ENCODE measurements at places on chromosomes 16 and 17. TPM values are rescaled to one million over a fixed set of nuclear protein-coding genes. Genes with fewer than 3 reads are reported as not detected.

CD79B gene
- polyA plus RNA-seq: 0.45 TPM

HOXB5 gene
- not detected for polyA plus RNA-seq

GSDMA gene
- polyA plus RNA-seq: 0.54 TPM

GRCh38 chr16:17433577-17434451, 36.9 kb downstream of the XYLT1 start:
- no peak overlapping the region for H3K4me3 ChIP-seq
- peaks cover 2% of the 10 kb centered on the region for H3K4me1 ChIP-seq
- DNase-seq: no peak
- no peaks in the 10 kb centered on the region for H3K27me3 ChIP-seq
- no peak overlapping the region for H3K27ac ChIP-seq

- no peaks in the 10 kb centered on the region for H3K27me3 ChIP-seq
- peaks cover 6% of the 10 kb centered on the region for H3K36me3 ChIP-seq
- DNase-seq: no peak
- H3K4me3 ChIP-seq: no peak overlapping the region
These were observed 111.6 kb downstream of the DYNLRB2 start for GRCh38 chr16:80652441-80652840.

DNA sequence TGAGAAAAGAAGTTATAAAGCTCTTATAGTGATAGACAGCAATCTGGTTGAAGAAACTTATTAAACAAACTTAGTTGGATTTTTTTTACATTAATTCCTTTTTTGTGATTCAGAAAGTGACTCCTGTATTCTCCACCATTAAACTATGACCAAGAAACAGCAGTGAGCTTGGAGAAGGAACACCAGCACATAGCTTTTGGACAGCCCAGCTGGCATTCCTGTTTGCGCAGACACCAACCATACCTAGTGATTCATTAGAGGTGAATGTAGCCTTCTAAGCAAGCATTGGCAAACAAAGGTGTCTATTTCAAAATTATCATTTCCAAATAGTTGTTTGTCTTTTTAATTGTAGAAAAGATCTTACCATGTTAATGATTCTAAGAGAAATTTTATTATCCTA, 94.4 kb downstream of the STXBP4 start:
- DNase-seq: no peak
- H3K4me3 ChIP-seq: no peak overlapping the region
- no peaks in the 10 kb centered on the region for H3K36me3 ChIP-seq
- H3K27me3 ChIP-seq: no peaks in the 10 kb centered on the region
- no peak overlapping the region for H3K27ac ChIP-seq
- H3K4me1 ChIP-seq: peaks cover 2% of the 10 kb centered on the region

ANKFN1 gene
- not detected for polyA plus RNA-seq

DNA sequence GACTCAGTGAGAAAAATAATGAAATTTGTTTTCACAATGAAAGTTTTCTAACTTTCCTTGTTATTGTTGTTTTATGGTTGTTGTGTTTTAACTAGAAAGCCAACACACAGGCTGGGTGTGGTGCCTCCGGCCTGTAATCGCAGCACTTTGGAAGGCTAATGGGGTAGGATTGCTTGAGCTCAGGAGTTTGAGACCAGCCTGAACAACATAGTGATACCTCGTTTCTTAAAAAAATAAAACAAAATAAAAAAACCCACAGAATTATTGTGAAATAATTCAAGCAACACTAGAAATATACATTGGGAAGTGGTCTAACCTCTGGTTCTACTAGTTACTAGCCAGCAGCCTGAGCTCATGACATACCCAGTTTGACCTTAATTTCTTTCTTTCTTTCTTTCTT, 630 bp downstream of the MILR1 start:
- no peak for DNase-seq
- no peak overlapping the region for H3K4me3 ChIP-seq
- no peaks in the 10 kb centered on the region for H3K27me3 ChIP-seq

PMP22 gene
- polyA plus RNA-seq: 89.4 TPM

SNAI3 gene
- polyA plus RNA-seq: 1.0 TPM

ARL17A gene
- polyA plus RNA-seq: 3.2 TPM

MYH2 gene
- polyA plus RNA-seq: 0.27 TPM

DNA sequence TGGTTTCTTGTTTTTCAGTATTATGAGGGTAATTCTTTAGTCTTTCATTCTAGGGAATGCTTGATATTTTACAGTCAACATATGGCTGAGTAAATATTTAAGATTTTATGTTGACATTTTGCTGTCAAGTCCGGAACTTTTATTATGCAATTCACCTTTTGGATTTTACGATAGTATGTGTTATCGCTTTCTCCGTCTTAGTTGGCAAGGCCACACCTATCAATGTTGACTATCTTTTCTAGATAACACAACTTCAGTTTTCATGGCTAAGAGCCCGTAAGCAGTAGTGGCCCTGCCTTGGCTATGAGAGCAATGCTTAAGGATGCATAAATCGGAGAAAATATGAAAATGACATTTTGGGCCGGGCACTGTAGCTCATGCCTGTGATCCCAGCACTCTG, 39.5 kb upstream of the CDH13 start:
- H3K27me3 ChIP-seq: no peaks in the 10 kb centered on the region
- H3K4me3 ChIP-seq: no peak overlapping the region
- no peak overlapping the region for H3K27ac ChIP-seq
- no peak for DNase-seq
- no peaks in the 10 kb centered on the region for H3K36me3 ChIP-seq
- H3K4me1 ChIP-seq: no peaks in the 10 kb centered on the region

DNA sequence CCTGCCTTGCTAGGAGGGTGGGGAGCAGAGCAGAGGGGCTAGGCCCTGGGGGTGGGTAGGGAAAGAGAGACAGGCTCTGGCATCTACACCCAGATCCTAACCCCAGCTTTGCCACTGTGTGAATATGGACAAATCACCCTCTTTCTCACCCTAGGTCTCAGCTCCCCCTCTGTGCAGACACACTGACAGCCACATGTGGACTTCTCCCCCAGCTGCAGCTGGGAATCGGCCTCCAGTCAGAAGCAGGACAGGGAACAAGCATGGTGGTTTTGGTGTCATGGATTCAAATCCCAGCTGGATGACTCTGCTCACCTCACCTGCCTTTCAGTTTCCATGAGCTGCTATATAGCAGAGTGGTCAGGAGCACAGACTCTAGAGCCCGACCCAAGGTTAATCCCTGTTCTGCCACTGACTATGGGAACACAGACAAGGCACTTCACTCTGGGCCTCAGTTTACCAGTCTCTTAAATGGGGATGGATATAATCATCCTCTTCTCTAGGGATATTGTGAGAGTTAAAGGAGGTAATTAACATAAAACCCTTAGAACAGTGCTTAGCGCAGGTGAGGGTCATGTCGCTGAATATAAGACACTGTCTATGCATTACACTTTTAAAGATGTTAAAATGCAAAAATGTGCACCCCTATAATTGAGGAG, 26.2 kb upstream of the MAP3K14 start:
- no peak overlapping the region for H3K4me3 ChIP-seq
- no peaks in the 10 kb centered on the region for H3K27me3 ChIP-seq
- no peak for DNase-seq
- H3K27ac ChIP-seq: no peak overlapping the region
- peaks cover 8% of the 10 kb centered on the region for H3K4me1 ChIP-seq

MAF gene
- 65.9 TPM for polyA plus RNA-seq

NEUROD2 gene
- 0.04 TPM for polyA plus RNA-seq

NEK8 gene
- 5.7 TPM for polyA plus RNA-seq

CNGB1 gene
- polyA plus RNA-seq: 1.7 TPM

- H3K4me1 ChIP-seq: no peaks in the 10 kb centered on the region
- no peak overlapping the region for H3K4me3 ChIP-seq
- no peak overlapping the region for H3K27ac ChIP-seq
- DNase-seq: no peak
- no peaks in the 10 kb centered on the region for H3K27me3 ChIP-seq
These were observed 44.5 kb downstream of the ZNRF1 start for GRCh38 chr16:75043175-75043895.

SOX15 gene
- not detected for polyA plus RNA-seq

DNA sequence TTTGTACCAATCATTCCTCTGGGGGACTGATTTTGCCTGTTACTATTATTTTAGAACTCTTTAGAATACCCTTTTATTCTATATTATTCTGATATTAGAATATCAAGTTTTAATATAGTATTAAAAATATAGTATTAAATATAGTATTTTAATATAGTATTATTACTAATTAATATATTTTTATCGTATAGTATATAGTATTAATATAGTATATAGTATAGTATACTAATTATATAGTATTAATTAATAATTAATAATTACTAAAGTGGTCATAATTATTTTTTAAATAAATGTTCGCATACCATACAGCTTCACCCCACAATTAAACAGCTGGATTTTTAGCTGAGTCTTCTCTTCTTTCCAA, 73.3 kb downstream of the GNAO1 start:
- DNase-seq: no peak
- H3K36me3 ChIP-seq: no peaks in the 10 kb centered on the region
- no peaks in the 10 kb centered on the region for H3K27me3 ChIP-seq
- peak overlapping the region; percentile 39 for H3K27ac ChIP-seq
- H3K4me3 ChIP-seq: no peak overlapping the region
- H3K4me1 ChIP-seq: no peaks in the 10 kb centered on the region

GRCh38 chr17:77753246-77753645, 205.3 kb upstream of the TNRC6C start:
- no peak for DNase-seq
- no peak overlapping the region for H3K27ac ChIP-seq
- no peaks in the 10 kb centered on the region for H3K4me1 ChIP-seq
- H3K36me3 ChIP-seq: no peaks in the 10 kb centered on the region
- no peak overlapping the region for H3K4me3 ChIP-seq

YPEL2 gene
- polyA plus RNA-seq: 4.9 TPM

PDILT gene
- polyA plus RNA-seq: not detected

GRCh38 chr17:13429201-13429600, 172.5 kb downstream of the HS3ST3A1 start:
- no peak for DNase-seq
- no peaks in the 10 kb centered on the region for H3K27me3 ChIP-seq
- H3K4me1 ChIP-seq: no peaks in the 10 kb centered on the region
- H3K36me3 ChIP-seq: no peaks in the 10 kb centered on the region
- no peak overlapping the region for H3K4me3 ChIP-seq

DNA sequence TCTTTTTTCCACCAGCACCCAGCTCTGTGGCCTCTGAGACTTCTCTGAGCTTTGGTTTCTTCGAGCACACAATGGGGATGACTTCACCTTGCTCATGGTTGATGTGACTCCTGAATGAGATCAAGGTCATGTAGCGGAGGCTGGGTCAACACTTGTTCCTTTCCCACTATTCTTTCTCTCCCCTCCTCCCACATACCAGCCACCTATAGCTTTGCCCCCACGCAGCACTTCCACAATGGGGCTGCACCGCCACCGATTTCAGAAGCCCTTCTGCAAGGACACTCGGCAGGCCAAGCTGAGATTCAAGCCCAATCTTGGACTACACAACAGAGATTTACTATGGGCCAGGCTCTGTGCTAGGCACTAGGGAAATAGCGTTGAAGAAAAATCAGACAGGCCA, 14.4 kb downstream of the TRIM25 start:
- peaks cover 46% of the 10 kb centered on the region for H3K36me3 ChIP-seq
- DNase-seq: no peak
- no peaks in the 10 kb centered on the region for H3K4me1 ChIP-seq
- H3K27ac ChIP-seq: no peak overlapping the region
- H3K4me3 ChIP-seq: no peak overlapping the region

- H3K27ac ChIP-seq: no peak overlapping the region
- no peaks in the 10 kb centered on the region for H3K4me1 ChIP-seq
- no peaks in the 10 kb centered on the region for H3K36me3 ChIP-seq
- no peak overlapping the region for H3K4me3 ChIP-seq
- no peaks in the 10 kb centered on the region for H3K27me3 ChIP-seq
These were observed 31.7 kb upstream of the GAN start for GRCh38 chr16:81283044-81283443.

DNA sequence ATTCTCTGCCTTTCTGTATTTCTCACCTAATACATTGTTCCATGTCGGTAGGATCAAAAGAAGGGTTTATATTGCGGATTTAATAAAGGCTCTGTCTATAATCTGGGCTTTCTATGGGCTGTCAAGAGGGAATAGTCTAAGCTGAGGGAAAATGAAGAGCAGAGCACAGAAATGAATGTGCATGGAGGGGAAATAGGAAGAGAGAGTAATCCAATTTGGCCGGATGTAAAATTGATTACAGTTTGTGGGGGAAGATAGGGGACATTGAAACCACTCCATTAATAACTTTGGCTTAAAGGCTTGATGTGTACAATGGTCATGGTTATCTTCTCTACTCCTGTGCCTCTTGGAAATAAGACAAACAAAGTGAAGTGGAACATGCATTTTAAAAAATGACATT, 334.2 kb upstream of the CDH8 start:
- H3K4me3 ChIP-seq: no peak overlapping the region
- H3K27me3 ChIP-seq: no peaks in the 10 kb centered on the region
- no peaks in the 10 kb centered on the region for H3K36me3 ChIP-seq
- no peaks in the 10 kb centered on the region for H3K4me1 ChIP-seq
- H3K27ac ChIP-seq: no peak overlapping the region

LDHD gene
- 8.7 TPM for polyA plus RNA-seq

DNA sequence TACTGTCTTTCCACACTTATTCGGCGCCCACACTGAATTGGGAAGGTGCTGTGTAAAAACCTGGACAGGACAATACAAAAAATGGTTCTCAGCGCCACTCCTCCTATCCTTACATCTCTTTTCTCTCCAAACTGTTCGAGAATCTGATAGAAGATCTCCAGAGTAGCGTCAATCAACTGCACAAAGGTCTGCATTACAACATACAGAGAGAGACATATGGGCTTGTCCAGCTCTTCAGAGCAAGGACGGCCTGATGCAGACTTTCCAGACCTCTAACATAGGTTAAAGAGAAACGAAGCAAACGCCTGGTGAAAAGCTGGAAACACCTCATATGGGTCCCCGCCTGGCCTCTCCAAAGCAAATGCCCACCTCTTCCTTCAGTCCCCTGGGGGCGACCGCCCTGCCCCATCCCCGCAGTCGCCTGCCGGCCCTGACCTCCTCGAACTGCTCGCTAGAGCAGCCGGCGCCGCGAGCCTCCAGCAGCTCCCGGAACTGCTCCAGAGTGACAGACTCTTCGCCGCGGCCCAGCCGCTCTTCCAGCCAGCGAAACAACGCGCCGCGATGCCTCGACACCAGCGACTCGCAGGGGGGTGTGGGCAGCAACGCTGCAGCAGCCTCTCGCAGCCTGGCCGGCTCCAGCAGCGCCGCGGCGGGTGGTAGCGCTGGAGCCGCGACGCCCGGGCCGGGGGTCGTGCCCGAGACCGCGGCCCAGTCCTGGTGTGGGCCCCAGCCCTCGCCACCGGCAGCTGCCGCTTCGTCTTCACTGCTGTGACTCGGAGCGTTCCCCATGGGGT, 526 bp downstream of the ZZEF1 start:
- H3K27ac ChIP-seq: peak overlapping the region; percentile 93
- no peaks in the 10 kb centered on the region for H3K36me3 ChIP-seq
- H3K27me3 ChIP-seq: no peaks in the 10 kb centered on the region
- H3K4me1 ChIP-seq: no peaks in the 10 kb centered on the region
- peak overlapping the region; percentile 79 for H3K4me3 ChIP-seq

DNAH17 gene
- polyA plus RNA-seq: not detected

- no peaks in the 10 kb centered on the region for H3K4me1 ChIP-seq
- H3K27ac ChIP-seq: no peak overlapping the region
- no peaks in the 10 kb centered on the region for H3K27me3 ChIP-seq
- DNase-seq: no peak
- H3K4me3 ChIP-seq: no peak overlapping the region
- H3K36me3 ChIP-seq: peaks cover 52% of the 10 kb centered on the region
These were observed 74.1 kb downstream of the CCDC182 start for GRCh38 chr17:57670769-57671569.

USP22 gene
- polyA plus RNA-seq: 29.5 TPM

RAC3 gene
- polyA plus RNA-seq: 4.7 TPM
